Stimulated activated CD8-positive, alpha-beta memory T cell treated with anti-CD3 and anti-CD28 coated beads, Interleukin-7, amount 100 ng/mL, for 1 hour (primary cell): ENCODE measurements at places on chromosomes 3 and 15.

DNA sequence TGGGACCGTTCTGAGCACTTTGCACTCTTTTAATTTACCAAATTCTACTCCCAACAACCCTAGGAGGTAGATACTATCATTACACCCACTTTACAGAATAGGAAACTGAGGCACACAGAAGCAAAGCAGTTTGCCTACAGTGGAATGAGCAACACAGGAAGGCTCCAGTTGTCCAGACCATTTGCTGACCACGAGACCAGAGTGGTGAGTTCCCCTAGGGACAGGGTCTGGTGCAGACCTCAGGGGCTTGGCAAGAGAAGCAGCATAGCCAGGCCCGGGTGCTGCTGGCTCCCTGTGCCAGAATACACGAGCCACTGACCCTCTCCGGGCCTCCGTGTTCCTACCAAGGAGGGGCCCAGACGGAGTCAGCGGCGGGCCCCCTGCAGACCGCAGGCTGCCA lies 26.5 kb downstream of the PLXND1 start:
- no peak for DNase-seq

DNA sequence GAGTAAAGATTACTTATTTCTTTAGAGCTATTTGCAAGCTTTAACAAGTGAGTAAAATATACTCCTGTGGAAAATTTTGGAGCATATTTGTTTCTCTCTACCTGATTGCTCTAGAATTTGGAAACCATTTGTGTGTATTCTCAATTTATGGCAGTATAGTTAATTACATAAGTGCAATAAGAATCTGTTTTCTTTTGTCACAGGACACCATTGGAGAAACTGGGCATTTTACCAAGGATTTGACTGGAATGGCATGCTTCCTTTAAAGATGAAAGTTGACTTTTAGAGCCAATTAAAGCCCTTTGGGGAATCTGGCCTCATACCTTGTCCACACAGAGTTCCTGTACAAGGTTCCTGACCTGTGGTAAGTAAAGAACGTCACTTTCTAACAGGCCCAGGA lies 38.4 kb downstream of the PAQR5 start:
- DNase-seq, result no peak

- DNase-seq, result no peak
Observed at GRCh38 chr3:131141770-131142169, 115.1 kb downstream of the NEK11 start.

GRCh38 chr3:189355481-189356201 lies 183.9 kb downstream of the TPRG1 start:
- DNase-seq, result no peak

GRCh38 chr15:41789662-41790061 lies 15.4 kb downstream of the MAPKBP1 start:
- DNase-seq, result no peak

DNA sequence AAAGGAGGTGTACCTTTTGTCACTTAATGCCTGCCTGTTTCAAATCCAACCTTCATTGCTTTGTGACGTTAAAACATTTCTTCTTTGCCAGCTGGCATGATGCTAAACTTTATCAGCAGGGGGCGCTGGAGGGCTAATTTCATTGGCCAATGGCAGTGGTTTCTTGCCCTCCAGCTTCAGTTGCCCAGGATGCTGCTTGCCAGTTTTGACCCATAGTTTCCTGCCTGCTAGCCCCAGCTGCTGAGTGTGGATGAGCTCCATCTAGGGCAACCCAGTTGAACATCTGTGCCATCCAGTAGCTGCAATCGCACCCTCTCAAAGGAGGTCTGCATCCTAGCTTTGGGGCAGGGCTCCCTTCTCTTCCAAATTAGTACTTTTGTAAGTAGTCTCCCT lies 22.1 kb downstream of the ACKR2 start:
- peak; percentile 66 for DNase-seq

DNA sequence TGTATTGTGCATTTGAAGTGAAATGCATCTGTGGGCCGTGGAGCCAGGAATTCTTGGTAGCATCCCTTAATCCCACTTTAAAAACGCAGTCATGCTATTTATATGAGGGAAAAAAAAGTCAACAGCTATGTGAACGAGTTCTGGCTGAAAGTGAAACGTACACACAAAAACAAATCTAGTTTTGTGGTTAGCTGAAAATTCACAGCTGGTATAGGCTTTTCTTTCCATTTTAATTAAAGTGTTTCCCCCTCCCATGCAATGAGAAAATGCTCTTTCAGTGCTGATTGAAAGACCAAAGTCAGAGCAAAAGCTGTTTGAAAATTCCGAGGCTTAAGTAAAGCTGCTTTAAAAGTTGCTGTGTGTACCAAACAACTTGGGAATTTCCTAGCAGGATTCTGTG lies 297.4 kb downstream of the PLCL2 start:
- DNase-seq, result no peak

GRCh38 chr3:122947196-122947595 lies 80.4 kb downstream of the SEMA5B start:
- no peak for DNase-seq

DNA sequence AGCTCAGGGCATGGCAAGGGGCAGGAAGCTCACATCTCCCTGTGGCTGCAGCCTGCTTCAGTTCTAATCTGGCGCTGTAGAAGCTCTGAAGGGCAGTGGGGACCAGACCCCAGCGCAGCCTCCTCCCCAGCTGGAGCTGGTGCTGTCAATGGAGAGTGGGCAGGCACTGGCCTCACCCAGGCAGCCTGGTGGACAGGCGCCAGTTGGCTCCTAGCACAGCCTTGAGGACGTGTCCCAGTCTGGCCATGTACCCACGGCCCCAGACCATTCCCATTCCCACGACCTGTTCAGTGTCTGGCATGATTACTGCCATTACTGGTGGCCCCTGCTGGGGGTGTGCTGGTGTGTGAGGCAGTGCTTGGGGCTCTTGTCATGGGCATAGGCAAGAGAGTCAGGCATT lies 16.3 kb downstream of the TYRO3 start:
- DNase-seq, result no peak

GRCh38 chr3:115790759-115791158 lies 167.4 kb downstream of the GAP43 start:
- DNase-seq, result peak; percentile 32

DNA sequence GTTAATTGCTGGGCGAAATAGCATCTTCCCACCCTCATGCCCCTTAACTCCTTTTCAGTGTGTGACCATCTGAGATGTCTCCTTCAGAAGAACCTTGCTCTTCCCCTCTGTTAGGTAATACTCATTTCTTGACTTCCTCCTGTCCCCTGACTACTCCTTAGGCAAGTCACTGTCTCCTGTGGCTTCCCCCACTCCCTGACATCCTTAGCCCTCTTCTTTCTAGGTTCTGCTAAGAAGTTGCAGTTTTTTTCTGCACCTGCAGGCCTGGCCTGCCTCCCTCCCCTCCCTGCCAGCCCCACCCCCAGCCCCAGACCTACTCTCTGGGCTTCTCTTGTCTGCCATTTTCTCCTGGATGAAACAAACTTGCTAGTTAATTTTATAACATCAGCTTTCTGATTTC lies 15.2 kb upstream of the EID1 start:
- DNase-seq, result no peak

DNA sequence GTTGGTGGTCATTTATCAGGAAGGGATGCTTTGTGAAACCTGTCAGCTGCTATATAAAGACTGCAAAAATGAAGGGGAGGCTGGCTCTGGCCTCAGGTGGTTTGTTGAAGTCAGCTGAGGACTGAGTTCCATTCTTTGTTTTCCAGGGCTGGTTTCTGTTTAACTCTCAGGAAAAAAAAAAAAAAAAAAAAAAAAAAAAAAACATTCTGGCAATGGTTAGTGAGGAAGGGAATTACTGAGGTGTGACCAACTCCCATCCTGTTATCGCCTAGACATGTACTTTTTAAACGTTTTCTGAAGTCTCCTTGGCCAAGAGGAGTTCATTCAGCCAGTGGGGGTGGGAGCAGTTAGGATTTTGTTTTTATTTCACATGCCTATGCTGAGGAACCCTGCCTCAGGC lies 316.3 kb downstream of the OXSM start:
- no peak for DNase-seq

DNA sequence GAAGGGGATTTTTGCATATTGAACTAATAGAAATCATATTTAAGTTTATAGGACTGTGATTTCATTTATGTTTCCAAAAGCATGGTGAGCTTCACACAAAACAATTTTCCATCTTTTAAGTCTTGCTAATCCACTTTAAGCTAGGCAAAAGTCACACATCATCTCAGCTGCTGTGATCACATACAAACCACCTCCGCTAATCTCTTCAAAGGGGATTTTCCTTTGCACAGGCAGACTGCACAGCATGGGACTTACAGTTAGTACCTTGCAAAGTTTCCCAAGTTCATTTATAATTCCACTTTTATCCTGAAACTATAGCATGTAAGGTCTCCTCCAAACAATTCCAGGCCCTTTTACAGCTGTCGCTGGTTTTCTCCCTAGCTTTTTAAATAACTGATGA lies 225.1 kb upstream of the CNTN3 start:
- DNase-seq, result no peak

- no peak for DNase-seq
Observed at GRCh38 chr15:66433726-66434125, 47.0 kb downstream of the MAP2K1 start.

DNA sequence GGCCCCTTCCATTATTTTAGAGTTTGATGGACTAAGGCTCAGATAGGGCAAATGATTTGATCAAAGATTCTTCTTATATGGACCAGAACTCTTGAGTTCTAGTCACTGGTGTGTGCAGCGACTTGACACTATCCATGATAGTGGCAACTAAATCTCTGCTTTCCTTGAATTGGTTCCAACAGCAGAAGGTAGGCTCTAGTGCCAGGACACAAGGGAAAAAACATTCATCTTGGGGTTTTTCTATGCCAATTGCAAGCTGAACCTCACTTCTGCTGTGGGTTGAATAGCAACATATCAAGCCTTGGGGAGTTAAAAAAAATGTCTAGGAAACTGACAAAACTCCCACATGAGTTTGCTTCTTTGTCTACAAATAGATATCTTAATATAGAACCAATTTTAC lies 35.1 kb downstream of the CTXND1 start:
- no peak for DNase-seq

DNA sequence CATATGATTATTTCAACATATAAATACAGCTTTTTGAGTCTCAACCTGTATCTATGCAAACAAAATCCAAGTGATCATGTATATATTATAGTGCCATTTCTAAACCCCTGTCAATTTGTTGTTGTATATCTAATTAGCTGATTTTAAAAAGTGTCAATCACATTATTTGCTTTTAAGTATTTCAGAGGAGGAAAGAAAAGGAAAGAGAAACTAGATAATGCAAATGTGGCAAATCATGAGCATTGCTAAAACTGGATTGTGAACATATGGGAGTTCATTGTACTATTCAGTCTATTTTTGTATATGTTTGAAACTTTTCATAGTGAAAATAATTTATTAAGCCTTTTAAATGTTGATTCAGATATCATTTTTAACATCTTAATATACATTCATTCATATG lies 190.7 kb downstream of the ZIC4 start:
- DNase-seq, result no peak

GRCh38 chr15:25525741-25526140 lies 86.9 kb upstream of the UBE3A start:
- no peak for DNase-seq

- no peak for DNase-seq
Observed at GRCh38 chr3:51944451-51945021, 2.4 kb downstream of the PARP3 start.

DNA sequence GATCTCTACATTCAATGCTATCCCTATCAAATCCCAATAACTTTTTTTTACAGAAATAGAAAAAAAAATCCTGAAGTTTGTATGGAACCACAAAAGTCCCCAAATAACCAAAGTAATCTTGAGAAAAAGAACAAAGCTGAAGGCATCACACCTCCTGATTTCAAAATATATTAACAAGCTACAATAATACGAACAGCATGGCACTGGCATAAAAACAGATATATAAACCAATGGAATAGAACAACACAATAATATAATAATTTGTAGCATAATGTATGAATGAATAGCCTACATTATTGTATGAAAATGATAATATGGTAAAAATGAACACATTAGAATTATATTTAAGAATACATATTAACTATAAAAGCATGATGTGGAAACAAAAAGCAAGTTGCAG lies 76.7 kb upstream of the TMC3 start:
- DNase-seq, result no peak

DNA sequence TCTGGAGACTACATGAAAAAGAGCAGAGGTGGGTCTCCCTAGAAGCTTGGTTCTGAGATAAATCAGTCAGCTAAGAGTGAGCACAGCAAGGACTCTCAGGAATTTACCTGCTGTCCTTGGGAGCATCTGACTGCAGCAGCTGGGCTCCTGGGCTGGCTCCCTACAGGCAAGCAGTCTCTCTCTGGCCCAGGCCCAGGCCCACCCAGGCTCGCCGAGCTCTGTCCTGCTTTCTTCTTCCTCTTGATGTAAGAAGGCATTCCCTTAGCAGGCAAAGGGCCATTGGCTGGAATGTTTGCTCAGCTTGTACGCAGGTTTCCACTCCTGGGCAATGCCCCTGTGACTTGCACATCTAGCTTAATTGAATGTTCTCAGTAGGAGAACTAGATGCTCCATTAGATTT lies 4.3 kb upstream of the RBP2 start:
- no peak for DNase-seq

GRCh38 chr15:100809151-100809550 lies 70.5 kb upstream of the ALDH1A3 start:
- DNase-seq, result no peak

DNA sequence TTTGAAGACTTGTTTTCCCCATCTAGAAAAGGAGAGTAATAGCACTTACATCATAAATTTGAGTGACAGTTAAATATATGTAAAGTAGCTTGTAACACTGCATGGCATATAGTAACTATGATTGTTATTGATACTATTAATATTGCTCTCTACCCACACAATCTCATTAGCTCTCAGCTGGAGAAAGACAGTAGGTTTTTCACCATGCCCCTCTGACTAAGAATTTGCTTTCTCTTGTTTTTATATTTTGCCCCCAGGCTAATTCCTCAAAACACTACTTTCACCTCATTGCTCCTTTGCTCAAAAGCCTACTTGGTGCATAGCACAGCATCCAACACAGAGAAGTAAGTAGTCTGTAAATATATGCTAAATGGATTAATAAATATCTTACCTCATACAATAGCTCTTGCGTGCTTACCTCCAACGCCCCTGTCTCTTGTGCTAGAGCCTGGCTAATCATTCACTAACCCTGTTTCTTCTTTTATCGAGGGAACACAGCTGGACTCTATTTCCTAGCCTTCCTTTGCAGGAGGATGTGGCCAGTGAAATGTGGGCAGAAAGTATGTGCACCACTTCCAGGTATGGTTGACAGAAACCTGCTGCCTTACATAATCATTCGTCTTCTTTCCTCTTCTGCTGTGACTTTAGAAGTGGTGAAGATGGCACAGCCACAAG lies 190.0 kb downstream of the PLCH1 start:
- DNase-seq, result no peak

DNA sequence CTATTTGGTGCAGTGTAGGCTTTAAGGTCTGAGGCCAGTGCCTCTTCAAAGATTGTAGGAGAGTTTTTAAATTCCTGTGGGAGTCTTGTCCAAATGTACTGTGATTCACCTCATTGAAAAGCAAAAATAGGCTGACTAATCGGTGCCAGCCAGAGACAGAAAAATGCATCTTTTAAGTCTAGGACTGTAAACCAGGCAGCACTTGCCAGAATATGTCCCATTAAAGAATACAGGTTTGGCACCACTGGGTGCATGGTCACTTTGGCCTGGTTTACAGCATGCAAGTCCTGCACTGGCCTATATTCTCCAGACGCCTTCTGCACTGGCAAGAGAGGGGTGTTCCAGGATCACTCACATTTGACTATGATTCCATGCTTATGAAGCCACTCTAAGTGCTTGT lies 20.3 kb upstream of the NOX5 start:
- DNase-seq, result no peak

GRCh38 chr15:78069052-78069414 lies 8.5 kb downstream of the TBC1D2B start:
- DNase-seq, result no peak

GRCh38 chr15:95830281-95830680 lies 500.2 kb upstream of the NR2F2 start:
- DNase-seq, result no peak

GRCh38 chr3:107142171-107142570 lies 235.1 kb upstream of the CCDC54 start:
- no peak for DNase-seq
